Stimulated activated effector memory CD8-positive, alpha-beta T cell treated with anti-CD3 and anti-CD28 coated beads, Interleukin-12 subunit alpha, Interleukin-12 subunit beta, amount 100 ng/mL, for 72 hours (primary cell): ENCODE measurements at places on chromosomes 1 and 21.
A peak's percentile ranks its signal among the peaks of the same experiment; 100 is the strongest.

- no peak for DNase-seq
Observed at GRCh38 chr1:33740040-33740744, 123.7 kb upstream of the HMGB4 start.

DNA sequence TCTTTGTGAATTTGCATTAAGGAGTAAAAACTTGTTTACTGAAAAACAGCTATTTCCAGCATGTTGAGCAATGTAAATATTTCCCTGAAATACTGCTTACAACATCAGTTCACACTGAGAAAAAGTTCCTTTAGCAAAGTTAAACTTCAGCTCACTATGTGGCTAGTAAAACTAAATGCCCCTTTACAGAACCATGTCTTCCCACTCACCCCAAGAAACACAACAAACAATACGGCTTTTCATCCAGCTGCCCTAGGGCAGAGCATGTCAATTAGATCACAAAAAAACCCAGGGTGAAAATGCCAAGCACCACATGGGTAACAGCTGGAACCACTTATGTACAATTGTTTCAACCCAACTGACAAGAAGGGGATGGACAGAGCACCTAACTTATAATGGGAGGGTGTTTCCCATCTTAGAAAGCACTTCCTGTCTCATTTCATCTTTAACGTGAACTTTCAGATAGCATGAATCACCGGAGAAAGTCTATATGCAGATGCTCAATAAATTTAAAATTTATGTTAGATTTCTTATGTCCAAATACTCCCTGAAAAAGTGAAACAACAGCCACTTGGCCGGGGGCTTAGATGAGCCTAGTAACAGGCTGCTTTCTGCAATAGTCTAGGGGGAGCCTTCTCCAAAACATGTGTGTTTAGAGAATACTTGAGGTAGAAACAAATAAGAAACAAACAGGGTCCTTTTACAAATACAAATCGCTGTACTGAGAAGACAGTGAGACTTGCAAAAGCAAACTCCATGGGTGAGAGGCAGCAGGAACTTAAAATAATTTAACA, 6.6 kb downstream of the NID1 start:
- DNase-seq = no peak

- DNase-seq = no peak
Observed at GRCh38 chr1:102640872-102641271, 467.4 kb downstream of the COL11A1 start.

DNA sequence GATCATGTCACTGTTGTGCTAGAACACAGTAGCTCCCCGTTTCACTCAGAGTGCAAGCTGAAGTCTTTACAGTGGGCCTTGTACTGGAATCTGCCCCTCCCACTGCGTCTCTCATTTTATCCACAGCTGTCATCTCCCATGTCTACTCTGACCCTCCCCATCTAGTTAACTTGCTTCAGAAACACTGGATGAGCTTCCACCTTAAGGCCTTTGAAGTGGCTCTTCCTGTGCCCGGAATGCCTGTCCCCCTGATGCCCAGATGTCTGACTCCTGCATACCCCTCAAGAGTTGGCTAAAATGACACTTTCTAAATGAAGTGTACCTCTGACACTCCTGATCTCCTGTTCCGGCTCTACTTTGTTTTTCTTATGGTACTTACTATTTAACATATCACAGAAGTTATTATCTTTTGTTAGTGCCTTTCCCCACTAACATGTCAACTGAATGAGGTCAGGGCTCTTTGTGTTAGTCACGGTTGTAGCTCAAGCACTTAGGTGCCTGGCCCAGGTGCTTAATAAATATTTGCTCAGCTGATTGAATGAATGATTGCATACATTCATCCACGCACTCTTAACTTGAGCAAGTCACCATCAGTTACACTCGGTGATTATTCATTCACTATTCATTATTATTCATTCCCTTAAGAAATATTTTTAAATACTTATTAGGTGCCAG, 13.3 kb downstream of the ARV1 start:
- no peak for DNase-seq

GRCh38 chr1:19840228-19840627, 25.1 kb upstream of the RNF186 start:
- no peak for DNase-seq

- no peak for DNase-seq
Observed at GRCh38 chr1:173409613-173410012, 67.5 kb upstream of the PRDX6 start.

- no peak for DNase-seq
Observed at GRCh38 chr1:235287208-235287882, 40.6 kb downstream of the ARID4B start.

DNA sequence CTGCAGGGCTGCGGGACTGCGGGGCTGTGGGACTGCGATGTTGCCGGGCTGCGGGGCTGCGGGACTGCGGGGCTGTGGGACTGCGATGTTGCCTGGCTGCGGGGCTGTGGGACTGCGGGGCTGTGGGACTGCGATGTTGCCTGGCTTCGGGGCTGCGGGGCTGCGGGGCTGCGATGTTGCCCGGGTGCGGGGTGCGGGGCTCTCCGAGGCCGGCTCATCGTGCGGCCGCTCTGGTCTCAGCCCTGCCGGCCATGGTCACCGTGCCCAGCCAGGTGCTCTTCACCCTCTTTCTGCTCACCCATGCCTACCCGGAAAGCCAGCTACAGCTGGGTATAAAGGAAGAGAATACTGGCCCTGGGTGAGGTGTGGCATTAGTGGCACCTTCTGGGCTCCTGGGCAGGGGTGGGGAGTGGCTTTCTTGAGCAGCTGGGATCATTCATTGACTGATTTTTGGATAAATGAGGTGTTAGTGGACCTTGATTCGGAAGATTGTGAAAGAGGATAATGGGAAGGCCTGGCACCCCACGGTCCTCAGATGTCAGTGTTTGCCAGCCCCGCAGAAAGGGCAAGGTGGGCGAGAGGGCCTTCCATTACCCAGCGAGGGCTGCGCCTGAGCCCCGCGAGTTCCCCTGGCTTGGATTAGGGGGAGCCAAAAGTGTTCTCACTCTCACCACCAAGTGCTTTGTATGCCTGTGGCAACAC, 36.3 kb downstream of the COQ8A start:
- no peak for DNase-seq

DNA sequence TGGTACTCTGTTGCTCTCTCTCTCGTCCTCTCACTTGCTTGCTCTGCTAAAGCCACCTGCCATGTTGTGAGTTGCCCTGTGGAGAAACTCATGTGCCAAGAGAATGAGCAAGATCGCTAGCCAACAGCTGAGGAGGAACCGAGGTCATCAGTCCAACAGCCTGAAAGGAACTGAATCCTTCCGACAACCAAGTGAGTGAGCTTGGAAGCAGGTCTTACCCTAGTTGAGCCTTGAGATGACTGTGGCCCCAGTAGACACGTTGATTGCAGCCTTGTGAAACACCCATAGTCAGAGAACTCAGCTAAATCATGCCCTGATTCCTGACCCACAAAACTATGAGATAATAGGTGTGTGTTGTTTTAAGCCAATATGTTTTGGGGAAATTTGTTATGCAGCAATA, 48.1 kb upstream of the BACH1 start:
- no peak for DNase-seq

DNA sequence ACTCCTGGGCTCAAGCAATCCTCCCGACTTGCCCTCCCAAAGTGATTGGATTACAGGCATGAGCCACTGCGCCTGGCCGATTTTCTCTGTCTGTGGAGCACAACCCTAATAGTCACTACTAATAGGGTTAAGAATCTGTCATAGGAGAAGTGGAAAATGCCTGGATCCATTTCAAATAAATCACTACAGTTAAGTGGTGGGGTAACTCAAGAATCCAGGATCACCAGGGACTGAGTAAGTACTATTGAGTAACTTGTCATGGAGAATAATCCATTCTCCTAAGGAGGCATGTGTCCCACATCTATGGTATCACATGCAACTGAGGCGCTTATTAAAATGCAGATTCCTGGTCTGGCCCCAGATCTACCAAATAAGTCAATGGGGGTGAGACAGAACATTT, 53.2 kb downstream of the OPTC start:
- no peak for DNase-seq

GRCh38 chr1:225653463-225654276, 747 bp upstream of the ENAH start:
- peak; percentile 4 for DNase-seq

DNA sequence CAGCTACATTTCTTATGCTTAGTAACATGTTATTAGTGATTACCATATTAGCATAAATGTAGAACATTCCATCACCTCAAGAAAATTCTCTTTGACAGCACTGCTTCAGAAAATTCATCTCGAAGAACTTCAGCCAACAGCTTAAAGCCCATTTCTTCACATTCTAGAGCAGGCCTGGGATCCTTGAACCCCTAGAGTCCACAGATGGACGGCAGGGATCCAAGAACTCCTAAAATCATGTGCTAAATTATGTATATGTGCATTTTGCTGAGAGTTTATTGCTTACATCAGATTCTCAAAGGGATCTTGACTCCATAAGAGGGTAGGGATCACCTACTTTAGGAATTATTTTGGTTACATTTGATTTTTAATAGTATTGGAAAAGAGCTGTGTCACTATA, 76.2 kb upstream of the TEKT2 start:
- DNase-seq = no peak

DNA sequence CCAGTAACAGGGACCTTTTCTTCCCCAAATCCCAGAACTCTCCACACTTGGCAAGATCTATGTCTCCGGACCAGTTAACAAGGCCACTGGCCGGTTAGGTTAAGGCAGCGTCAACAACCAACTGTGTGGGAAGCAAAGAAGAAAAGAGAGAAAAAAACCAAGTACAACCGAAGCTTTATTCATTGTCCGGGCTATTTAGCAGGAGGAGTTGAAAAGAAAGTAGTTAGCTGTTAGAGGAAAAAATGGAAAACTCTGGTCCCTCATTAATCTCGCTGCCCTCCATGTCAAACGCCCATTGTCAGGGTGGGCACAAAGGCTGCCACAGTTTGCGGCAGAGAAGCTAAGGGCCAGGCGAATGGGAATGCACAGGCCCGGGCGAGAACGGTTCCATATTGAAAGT, 49.3 kb upstream of the GRIK3 start:
- no peak for DNase-seq

GRCh38 chr21:45974073-45975019, 7.2 kb upstream of the COL6A1 start:
- no peak for DNase-seq

DNA sequence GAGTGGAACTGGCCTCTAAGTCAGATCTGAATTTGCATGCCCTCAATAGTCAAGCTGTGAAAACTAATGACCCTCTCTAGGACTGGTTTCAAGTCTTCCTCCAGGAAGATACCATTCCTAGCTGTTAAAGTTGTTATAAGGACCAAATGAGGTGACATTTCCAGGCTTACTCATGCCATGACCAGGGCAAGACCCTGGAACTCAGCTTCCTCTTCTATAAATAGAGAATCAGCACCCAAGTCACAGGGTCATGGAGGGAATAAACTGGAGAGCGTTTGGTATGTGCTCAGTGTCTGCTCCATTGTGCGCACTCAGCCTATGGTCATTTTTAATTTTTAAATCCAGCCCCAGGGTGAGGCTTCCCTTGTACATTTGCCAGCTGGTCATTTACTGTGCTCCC, 2.5 kb downstream of the S100A9 start:
- DNase-seq = no peak

- DNase-seq = no peak
Observed at GRCh38 chr21:46146856-46147255, 8.5 kb downstream of the FTCD start.

DNA sequence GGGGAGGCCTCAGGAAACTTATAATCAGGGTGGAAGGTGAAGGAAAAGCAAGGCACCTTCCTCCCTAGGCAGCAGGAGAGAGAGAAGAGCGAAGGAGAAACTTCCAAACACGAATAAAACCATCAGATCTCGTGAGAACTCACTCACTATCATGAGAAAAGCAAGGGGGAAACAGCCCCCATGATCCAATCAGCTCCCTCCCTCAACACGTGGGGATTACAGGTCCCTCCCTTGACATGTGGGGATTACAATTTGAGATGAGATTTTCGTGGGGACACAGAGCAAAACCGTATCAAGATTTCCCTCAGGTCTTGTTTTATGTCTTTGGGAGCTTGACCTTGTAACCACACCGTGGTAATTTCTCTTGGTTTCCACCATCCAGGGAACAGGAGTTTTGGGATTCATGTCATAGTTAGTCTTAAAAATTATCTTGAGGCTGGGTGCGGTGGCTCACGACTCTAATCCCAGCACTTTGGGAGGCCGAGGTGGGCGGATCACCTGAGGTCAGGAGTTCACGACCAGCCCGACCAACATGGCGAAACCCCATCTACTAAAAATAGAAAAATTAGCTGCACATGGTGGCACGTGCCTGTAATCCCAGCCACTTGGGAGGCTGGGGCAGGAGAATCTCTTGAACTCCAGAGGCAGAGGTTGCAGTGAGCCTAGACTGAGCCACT, 47.2 kb upstream of the NBPF3 start:
- no peak for DNase-seq

GRCh38 chr1:222970040-222970439, 155.2 kb downstream of the DISP1 start:
- DNase-seq = no peak

DNA sequence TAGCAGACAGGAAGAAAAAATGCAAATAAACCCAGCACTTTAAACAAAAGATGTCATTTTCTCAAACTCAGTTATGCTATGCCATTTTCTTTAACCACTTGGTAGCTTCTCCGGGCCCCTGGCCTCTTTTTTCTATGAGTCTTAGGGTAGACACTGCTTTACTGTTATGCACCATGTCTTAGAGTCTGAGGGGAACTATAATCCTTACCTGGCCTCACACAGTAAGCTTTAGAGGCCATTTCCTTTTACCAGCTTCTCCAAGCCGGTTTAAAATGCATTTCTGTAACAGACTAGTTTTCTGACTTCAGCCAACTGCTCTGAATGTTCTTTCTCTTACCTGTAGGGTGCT, 73.7 kb upstream of the EDEM3 start:
- no peak for DNase-seq
